Cerebellar cortex (tissue), 1 donor: ENCODE measurements at places on chromosomes 2 and 18.

DNA sequence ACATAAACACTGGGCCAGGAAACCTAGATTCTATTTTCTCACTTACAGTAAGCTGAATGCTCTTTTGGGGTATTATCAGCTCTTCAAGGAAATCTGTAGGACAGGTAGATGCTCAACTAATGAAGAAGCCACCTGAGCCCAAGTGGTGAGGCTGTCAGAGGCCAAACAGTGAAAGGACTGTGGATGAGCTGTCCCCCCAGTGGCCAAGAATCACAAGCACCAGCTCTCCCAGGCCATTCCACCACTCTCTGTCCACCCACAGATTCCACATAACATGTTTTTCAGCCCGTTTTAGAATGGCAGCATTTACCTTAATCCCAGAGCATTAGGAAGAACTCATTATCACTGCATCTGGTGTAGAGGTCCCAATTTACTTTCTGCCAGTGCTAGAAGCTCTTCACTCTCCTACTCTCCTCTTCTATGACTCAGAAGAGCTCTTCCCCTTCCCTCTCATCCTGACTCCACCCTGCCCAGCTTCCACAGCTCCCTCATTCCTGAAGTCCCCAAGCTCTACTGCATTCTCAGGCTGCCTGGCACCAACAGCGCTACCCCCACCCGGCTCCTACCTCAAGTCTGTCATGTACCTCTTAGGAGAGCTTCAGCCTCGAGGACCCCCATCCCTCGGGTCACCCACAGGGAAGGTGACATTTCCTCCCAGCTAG lies 43.8 kb upstream of the GORASP2 start:
- no peak for DNase-seq

DNA sequence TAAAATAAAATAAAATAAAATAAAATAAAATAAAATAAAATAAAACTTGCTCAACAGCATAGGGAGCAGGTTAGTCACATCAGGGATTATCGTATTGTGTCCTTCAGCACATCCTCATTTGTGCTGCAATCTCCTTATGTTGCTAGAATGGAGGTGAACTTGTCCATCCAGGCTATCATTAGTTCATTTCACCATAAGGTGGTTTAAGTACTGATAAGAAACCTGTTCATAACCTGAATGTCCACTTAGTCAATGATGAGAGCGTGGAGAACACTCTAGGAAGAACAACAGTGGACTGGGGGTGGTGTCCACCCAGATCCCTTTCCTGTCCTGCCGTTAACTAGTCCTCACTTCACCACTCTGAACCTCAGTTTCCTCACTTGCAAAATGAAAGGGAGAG lies 21.9 kb downstream of the DHRS9 start:
- no peak for DNase-seq

DNA sequence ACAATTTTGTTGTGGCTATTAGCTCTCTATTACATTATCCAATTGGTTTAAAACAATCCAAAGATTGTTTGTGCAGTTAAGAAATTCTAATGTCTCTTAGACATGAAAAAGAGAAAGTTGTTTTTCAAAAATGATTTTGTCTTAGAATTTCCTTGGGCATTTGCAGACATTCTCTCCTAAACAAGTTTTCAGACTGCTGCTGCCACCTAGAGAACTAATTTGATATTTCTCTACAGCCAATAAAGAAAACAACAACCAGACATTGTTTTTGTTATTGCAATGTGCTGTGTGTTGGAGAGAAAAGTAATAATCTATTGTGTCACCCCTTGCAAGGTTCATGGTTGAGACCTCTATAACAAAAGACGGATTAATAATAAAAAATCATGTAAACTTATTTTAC lies 119.0 kb upstream of the SYT4 start:
- peak; percentile 82 for DNase-seq

GRCh38 chr2:105379741-105380186 lies 19.1 kb downstream of the FHL2 start:
- no peak for DNase-seq

GRCh38 chr2:160381425-160381951 lies 112.1 kb downstream of the RBMS1 start:
- DNase-seq: no peak

DNA sequence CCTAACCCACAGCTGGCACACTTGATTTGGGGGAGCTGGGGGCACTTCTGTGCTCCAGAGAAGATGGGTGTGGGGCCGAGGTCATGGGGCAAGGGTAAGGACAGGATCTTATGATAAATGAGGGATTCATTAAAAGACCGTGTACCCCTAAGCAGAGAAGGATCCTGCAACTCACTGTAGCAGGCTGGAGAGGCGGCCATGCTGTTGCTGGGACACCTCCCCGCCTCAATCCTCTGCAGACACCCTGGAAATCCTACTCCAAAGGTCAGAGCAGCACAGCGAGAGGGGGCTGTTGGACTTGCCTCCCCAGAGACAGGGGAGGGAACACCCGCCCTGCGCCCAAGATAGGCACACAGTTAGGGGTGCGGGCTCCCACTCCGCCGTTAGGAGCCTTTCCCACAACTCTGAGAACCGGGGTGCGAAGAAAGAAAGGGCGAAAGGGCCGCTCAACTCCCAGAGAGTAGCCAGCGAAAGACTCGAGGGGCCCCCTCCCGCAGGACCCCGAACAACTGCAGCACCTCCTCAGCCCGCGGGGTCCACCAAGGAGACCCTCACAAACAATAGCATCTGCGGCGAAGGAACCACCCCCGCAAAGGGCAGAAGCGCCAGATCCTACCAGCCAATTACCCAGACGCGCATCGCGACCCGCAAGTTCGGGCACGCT lies 1.4 kb downstream of the PARD6G start:
- no peak for DNase-seq

- no peak for DNase-seq
Observed at GRCh38 chr2:48829569-48829968, 74.0 kb upstream of the LHCGR start.
